ENCODE measurements at places on chromosomes 3 and 15.

GRCh38 chr15:36925653-36926426, 174.5 kb downstream of the MEIS2 start:
- DNase-seq, result no peak

GRCh38 chr3:112228786-112229185, 65.2 kb downstream of the SLC9C1 start:
- DNase-seq, result no peak

- no peak for DNase-seq
These were observed 82.7 kb downstream of the TLE3 start for GRCh38 chr15:70014860-70015490.

DNA sequence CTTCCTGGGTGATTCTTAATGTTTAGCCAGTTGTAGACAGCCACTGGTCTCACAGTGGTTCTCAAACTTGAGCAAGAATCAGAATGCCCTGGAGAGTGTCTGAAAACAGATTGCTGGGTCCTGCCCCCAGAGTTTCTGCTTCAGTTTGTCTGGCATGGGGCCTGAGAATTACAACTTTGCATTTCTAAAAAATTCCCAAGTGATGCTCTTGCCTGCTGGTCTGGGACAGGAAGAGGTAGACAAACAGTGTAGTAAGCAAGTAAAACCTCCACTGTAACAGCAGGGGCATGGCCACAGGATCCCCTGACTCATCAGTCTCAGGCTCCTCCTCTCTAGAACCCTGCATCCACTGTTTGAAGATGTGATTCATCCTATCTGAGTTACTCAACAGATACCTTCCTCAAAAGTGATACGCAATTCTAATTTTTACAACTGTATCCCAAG, 36.5 kb downstream of the DZIP1L start:
- DNase-seq, result no peak

GRCh38 chr3:152260026-152260425, 8.7 kb upstream of the MBNL1 start:
- no peak for DNase-seq

GRCh38 chr15:88894348-88894818, 961 bp downstream of the HAPLN3 start:
- peak; percentile 88 for DNase-seq

GRCh38 chr3:81452418-81452817, 309.0 kb downstream of the GBE1 start:
- DNase-seq, result no peak

- no peak for DNase-seq
These were observed 917.7 kb downstream of the IGSF11 start for GRCh38 chr3:118116991-118117390.

- DNase-seq, result no peak
These were observed 67.5 kb downstream of the PROS1 start for GRCh38 chr3:93906245-93906644.

- DNase-seq, result no peak
These were observed 64.8 kb upstream of the CLSTN2 start for GRCh38 chr3:139870000-139870675.
